CD4-positive, alpha-beta T cell treated with Interleukin-17A for 4 hours (primary cell): ENCODE measurements at places on chromosomes 2 and 18.
A peak's percentile ranks its signal among the peaks of the same experiment; 100 is the strongest.

DNA sequence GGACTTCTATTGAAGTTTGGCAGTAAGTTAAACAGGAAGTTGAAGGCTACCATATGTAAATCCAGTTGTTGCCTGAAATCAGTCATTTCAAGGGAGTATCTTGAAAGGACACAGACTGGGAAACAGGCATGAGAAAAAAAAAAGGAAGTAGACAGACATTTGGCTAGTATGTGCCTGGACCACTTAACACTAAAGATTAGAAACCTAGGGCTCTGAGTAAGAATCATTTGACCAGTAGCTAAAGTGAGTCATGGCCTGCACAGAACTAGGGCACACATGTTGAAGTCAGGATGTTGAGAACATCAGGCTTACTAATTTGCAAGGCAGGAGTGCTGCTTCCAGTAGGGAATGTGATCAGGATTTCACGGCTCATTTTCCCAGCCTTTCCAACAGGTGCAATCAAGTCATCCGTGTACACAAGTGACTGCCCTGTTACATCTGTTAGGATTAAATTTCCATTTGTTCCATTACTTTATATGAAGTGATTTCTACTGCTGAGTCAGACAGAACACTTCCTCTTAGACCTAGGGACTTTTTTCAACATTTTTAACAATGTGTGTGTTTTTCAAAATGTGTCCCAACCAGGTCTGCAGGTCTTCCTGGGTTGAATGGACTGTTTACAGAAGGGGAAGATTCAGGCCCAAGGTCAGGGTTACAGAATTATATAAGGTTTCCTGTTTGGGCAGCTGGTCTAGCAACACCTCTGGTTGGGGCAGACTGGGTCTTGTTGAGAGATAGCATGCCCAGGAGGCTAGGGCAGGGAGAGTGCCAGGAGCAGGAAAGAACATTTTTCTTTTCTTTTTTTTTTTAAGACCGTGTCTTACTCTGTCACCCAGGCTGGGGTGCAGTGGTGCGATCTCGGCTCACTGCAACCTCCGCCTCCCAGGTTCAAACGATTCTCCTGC is 145.6 kb downstream of the TGIF1 start:
- peak; percentile 49 for DNase-seq

DNA sequence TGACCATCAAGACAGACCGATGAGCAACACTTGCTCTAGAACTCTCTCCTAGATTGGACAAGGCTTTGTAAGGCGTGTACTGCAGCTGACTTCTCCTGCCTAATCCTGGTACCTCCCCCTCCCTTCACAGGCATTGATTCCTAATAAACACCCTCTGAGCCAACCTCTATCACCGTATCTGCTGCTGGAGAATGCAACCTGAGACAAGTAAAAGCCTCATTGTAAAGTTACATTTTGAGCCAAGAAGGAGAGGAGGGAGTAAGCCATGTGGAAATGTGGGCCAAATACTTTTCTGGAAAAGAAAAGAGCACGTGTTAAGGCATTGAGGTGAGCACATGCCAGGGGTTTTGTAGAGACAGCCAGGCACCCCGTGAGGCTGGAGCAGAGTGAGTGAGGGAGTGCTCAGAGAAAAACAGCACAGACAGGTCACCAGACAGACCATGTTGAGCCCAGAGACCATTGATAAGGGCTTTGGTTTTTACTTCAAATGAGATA is 2.6 kb upstream of the WDFY1 start:
- DNase-seq, result no peak

DNA sequence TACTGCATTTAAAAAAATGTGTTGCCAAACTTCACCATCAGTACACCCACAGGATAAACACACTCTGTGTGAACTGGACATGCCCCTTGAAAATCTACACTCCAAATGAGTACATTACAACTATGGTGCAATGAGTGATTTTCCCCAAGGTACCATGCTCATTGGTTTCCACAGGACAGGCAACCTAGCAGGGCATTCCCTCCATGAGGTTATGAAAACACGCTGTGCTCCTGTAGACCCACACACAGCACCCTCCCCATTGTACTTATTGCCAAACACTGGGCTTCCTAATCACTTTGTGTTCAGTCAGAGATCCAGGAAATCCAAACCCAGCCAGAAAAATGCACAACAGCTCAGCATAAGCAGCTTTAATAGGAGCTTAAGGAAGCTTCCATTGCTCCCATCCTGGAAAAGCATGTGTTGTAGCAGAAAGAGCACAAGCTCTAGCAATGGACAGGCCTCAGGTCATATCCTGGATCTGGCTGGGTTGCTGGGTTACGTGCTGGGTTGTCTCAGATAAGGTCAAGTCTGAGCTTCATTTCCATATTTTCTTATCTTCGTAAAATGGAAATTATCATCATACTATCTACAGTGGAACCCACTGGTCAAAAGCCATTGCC is 20.8 kb upstream of the ATIC start:
- no peak for DNase-seq

GRCh38 chr18:13216092-13216582 is 2.4 kb upstream of the LDLRAD4 start:
- DNase-seq, result peak; percentile 73

- DNase-seq, result no peak
Measured at GRCh38 chr18:65938592-65939372, 188.0 kb downstream of the CDH7 start.

GRCh38 chr2:64888591-64889309 is 100.4 kb upstream of the SLC1A4 start:
- no peak for DNase-seq

- no peak for DNase-seq
Measured at GRCh38 chr2:40047406-40047805, 268.3 kb upstream of the THUMPD2 start.

DNA sequence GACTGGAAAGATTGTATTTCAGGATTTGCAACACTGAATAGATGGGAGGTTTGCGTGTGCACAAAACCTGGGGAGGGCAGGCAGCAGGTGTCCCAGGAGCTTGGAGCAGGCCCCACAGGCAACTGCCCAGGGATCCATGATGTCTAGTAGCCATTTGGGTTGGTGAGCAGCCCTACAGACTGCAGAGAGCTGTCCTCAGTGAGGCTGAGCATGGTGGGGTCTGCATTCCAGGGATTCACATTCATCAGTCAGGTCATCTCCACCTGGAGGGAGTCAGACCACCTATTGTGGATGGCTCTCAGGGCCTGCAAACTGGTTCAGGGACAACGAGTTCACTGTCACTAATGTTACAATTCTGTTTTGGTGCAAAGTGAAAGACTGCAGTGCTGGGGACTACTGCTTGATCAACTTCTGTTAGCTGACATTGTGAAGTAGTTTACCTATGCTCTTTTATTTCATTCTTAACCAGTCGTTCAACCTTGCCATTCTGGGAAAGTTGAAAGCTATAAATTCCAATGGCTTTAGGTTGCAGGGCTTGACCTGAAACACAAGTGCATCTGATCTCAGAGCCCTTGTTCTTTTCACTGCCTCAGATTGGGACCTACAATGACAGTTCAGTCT is 222.6 kb downstream of the ZNF407 start:
- no peak for DNase-seq

DNA sequence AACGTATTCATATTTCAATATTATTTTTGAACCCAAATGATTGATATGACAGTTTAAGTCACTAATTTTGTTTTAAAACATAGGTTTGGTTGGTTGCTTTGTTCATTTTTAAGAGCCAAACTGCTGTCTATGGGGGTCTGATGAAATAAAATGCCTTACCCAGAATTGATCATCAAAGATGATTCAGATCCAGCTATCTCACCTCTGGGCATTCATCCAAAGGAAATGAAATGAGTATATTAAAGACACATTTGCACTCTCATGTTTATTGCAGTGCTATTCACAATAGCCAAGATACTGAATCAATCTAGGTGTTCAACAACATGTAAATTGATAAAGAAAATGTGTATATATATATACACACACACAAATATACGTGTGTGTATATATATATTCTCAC is 326.9 kb upstream of the GULP1 start:
- no peak for DNase-seq

DNA sequence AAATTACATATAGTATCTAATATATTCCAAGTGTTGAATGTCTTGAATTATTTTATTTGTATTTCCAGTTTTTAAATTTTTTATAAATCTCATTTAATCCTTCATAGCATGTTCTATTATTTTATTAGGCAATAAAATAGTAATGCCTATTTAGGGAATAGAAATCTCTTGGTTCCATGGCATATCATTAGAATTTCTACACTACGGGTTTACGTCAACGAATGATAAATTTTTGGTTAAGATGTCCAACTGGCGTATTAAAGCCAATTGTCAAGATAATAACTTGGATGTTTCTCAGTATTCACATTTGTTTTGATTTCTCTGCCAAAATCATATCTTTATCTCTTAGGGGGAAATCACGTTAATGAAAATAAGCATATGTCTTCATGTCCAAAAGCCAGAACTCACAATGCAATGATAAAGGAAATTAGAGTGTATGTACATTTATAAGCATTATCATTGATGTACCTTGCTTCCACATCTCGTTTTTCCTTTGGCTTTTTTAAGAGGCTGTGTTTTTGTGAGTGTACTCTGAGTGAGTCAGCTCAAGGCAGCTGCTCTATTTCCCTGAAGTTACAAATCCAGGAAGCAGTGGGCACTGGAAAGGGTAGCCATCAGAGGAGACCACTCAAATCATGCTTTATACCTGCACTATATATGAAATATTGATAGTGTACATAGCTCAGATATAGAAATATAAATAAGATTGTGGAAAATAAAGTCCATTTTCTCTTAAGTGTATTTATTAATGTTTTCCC is 115.8 kb upstream of the PDE1A start:
- no peak for DNase-seq

- no peak for DNase-seq
Measured at GRCh38 chr18:4653418-4653817, 198.3 kb upstream of the DLGAP1 start.

DNA sequence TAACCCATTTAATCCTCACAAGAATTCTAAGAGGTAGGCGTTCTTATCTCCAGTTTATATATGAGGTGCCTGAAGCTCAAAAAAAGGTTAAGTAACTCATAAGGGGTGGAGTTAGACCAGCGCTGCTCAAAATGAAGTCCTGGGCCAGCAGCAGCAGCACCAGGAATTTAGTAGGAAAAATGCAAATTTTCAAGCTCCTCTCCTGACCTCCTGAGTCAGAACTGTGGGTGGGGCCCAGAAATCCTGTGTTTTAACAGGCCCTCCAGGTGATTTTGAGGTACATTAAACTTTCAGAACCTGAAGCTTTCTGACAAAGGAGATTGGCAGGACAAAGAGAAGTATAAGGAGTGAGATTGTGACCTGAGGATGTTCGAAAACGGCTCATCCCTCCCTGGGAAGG is 66.0 kb upstream of the CCDC85A start:
- DNase-seq, result no peak

DNA sequence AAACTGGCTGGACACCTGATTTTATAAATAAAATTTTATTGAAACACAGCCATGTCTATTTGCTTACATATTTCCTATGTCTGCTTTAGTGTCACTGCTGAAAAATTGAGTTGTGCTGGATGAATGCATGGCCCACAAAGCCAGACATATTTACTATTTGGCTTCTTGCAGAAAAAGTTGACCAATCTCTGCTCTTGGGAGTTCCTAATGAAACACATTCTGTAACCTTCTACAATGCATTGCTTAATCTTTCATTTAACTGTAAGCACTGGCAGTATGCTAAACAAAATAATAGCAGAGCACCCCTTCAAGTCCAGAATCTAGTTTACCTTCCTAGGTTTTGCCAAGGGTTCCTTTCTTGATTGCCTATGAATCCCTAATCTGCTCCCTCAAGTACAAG is 17.7 kb upstream of the SERPINB7 start:
- DNase-seq, result no peak
